ENCODE measurements at places on chromosomes 4 and X.
A peak's percentile ranks its signal among the peaks of the same experiment; 100 is the strongest.

- no peak for DNase-seq
Observed at GRCh38 chrX:87727620-87728019, 210.0 kb downstream of the KLHL4 start.

DNA sequence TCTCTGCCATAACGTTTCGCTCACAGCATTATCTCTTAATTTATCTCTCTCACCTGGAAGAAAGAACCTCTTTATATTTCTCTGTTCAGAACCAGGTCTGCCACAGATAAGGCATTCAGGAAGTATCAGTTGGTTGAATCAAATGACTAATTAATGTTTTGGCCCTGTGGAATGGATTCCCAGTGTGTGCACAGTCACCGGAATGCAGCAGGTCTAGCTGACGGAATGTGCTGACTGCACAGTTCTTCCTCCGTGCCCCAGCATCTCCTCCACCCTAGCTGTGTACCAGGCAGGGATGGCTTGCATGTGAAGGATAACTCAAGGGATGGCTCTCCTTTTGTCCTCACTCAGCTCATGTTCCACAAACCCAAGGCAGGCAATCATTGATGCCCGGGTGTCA is 141.8 kb upstream of the MSX1 start:
- DNase-seq, result no peak

DNA sequence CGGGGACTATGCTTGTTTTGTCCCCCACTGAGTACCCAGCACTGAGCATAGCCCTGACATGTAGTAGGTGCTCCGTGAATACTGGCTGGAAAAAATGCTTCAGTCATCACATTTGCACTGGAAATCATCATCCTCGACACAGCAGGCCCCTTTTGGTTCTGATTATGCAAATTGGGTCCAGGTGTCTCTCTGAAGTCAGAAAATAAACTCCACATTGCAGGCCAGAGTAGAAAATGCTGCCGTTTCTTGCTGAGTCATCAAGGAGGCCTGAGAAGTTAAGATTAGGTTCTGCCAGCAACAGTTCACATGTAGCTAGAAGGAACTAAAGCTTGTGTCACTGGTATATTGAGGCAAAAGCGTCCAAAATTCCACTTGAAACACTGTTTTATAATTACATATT is 15.0 kb upstream of the STK32B start:
- DNase-seq, result peak; percentile 34

- no peak for DNase-seq
Observed at GRCh38 chr4:2809610-2810180, 16.8 kb downstream of the SH3BP2 start.

DNA sequence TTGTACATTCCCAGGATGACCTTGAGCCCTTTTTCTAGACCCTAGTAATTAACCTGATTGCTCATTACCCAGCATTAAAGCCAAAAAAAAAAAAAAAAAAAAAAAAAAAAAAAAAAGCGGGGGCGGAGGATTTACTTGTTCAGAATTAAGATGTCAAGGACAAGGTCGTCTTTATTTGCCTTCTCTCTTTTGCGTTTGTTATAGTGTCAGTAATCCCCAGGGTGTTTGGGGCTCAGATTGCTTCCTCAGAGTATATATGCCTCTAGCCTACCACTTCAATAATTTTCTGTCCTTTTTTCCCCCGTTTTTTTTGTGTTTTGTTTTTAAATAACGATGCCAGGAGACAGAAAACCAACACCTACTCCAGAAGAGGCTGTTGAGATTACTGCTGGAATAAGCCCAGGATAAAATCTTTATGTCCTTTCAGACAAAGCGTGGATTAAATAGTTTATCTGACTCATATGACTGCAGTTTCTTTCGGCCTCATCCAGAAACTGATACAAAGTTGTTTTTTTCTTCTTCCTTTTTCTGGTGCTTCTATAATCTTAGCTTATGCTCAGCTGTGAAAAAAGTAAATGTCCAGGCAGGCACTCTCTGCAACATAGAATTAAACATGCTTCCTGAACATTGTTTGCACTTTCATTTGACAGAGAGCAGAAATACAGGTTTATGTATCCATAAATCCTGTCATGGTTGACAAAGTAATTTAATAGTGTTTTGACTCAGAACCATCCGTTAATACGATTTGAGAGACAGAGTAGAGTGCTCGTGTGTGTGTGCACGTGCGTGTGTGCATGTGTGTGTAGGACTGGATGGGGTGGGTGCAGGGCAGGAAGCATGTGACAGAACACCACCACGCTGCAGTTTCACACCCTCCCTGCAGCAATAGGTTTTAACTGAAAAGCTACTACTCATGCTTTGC is 138.6 kb downstream of the AFF1 start:
- no peak for DNase-seq

- DNase-seq, result no peak
Observed at GRCh38 chr4:184808713-184809050, 17.1 kb downstream of the ACSL1 start.

DNA sequence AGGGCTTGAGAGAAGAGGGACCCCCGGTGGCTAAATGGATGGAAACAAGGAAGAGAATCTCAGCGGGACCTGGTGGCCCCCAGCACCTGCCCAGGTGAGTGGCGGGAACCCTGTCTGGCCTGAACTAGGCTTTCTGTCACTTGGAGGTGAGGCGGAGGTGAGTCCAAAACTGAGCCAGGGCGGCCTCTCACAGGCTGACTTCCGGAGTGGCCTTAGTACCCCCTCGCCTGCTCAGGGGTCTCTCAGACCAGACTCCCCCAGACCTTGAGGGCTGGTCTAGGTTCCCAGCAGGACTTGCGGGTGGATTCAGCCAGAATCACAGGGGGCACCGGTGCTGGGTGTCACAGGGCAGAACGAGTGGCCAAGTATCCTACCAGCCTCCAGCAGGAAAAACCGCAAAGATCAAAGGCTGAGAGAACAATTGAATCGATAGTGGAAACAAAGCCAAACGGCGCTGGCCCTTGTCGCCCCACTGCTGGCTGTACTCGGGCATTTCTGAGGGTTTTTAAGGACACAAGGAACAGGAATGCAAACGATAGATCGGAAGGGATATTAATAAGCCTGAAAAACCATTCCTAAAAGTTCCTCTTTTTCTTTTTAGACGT is 67.8 kb downstream of the WFS1 start:
- no peak for DNase-seq

- DNase-seq, result no peak
Observed at GRCh38 chr4:11038926-11039325, 354.4 kb upstream of the CLNK start.

- no peak for DNase-seq
Observed at GRCh38 chr4:160848901-160849760, 1314.7 kb downstream of the FSTL5 start.

DNA sequence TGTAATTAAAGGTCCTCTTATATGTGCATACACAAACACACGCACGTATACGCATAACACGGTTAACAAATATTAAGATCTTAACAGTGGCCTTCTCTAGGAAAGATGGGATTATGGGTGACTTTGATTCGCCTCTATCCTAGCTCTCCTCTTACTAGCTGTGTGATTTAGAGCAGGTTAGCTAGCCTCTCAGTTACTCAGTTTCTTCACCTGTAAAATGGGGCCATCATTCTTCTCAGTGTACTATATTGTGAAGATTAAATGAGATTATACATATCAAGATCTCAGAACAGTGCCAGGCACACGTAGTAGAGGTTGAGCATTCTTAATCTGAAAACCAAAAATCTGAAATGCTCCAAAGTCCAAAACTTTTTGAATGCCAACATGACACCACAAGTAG is 159.3 kb downstream of the BCOR start:
- no peak for DNase-seq

GRCh38 chrX:132015875-132016274 is 7.2 kb upstream of the STK26 start:
- DNase-seq, result no peak

DNA sequence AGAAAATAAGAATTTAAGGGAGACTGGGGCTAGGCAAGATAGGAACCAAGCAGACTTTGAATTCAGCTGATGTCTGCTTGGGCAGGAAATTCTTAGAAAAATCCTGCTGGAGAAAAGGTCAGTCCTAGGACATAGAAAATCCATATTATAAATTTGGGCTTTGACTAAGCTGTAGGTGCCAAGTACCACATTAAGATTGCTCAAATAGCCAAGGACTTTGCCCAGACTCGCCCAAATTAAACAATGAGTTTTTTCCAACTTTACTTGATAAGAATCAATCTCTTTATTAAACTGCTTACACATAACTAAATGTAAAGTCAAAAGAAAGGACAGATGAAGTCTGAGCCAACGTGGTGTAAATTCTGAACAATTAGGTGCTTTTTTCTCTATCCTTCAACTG is 95.4 kb downstream of the FUNDC1 start:
- no peak for DNase-seq

GRCh38 chr4:108149588-108150380 is 18.9 kb downstream of the LEF1 start:
- DNase-seq, result no peak

- no peak for DNase-seq
Observed at GRCh38 chr4:40648742-40649281, 19.1 kb upstream of the RBM47 start.

- DNase-seq, result no peak
Observed at GRCh38 chr4:168528131-168528949, 31.5 kb downstream of the PALLD start.

GRCh38 chr4:9895333-9895705 is 113.9 kb downstream of the DRD5 start:
- no peak for DNase-seq

GRCh38 chrX:52507331-52507730 is 9.5 kb downstream of the XAGE1B start:
- DNase-seq, result no peak

GRCh38 chr4:186651624-186652023 is 72.0 kb downstream of the FAT1 start:
- no peak for DNase-seq

DNA sequence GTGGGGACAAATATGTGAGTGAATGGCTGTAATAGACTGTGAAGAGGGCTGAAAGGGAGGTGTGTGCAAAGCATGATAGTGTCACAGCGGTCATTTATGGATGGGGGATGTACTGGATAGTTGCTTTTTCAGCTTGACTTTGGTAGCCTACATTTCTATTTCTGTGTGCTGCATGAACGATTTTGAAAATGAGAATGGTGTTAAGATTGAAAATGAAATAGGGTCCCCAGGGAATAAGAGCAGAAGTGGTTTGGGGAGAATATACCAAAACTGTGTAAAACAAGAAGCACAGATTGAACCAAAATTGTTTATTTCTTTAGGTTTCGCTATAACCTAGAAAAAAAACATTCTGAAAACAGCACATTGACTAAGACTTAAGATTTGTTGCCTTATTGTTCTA is 58.8 kb upstream of the CLNK start:
- no peak for DNase-seq

- no peak for DNase-seq
Observed at GRCh38 chr4:7063362-7063761, 4.5 kb downstream of the GRPEL1 start.

DNA sequence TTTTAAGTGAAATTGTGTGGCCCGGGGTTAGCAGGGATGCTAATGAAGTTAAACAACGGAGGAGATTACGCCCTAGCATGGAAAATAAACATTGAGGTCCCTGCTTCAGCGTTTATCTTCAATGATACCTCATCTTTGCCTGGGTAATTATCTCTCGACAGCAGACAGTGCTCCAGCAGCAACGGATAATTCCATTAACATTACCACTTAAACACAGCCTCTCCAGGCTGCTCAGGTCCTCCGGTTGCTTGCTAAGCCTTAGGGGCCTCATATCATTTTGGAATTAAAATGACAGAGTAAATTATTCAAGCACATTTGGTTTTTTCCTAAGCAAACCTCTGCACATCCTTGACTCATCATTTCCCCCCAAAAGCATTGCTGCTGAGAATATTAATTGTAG is 281.5 kb upstream of the KLF3 start:
- DNase-seq, result no peak

GRCh38 chr4:78591404-78591803 is 39.8 kb downstream of the ANXA3 start:
- DNase-seq, result no peak

DNA sequence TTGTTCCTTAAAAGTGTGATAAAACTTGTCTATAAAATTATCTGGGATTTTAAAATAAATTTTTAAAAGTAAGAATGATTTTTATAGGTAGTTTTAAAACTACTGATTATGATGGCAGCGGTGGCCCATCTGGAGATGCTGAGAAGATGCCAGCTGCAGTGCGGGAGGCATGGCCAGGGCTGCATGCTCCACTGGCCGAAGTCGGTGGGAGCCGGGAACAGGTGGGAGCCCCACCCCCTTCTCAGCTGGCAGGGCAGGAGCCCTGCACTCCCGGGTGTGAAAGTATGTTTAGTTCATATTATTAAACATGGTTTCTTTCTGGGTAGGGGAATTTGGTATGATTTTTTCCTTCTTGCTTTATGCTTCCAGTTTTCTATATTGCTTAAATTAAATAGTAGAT is 63.8 kb downstream of the CORIN start:
- DNase-seq, result no peak

DNA sequence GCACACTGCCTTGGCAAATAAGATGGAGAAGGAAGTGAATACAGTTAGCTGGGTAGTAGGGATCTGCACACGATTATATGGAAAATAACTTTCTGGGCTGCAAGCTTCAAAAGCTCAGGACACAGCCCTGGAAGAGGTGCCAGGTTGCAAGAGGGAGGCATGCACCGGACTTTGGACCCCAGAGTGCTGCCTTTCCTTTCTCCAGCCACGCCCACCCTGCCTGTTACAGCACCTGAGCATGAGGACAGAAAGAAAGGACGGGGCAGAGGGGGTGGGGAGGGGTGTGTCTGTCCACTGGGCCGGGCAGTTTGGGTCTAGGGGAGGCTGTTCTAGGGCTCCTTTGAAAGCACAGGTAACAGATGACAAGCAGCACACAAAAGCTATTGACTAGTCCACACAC is 152.8 kb downstream of the ENPP6 start:
- no peak for DNase-seq

DNA sequence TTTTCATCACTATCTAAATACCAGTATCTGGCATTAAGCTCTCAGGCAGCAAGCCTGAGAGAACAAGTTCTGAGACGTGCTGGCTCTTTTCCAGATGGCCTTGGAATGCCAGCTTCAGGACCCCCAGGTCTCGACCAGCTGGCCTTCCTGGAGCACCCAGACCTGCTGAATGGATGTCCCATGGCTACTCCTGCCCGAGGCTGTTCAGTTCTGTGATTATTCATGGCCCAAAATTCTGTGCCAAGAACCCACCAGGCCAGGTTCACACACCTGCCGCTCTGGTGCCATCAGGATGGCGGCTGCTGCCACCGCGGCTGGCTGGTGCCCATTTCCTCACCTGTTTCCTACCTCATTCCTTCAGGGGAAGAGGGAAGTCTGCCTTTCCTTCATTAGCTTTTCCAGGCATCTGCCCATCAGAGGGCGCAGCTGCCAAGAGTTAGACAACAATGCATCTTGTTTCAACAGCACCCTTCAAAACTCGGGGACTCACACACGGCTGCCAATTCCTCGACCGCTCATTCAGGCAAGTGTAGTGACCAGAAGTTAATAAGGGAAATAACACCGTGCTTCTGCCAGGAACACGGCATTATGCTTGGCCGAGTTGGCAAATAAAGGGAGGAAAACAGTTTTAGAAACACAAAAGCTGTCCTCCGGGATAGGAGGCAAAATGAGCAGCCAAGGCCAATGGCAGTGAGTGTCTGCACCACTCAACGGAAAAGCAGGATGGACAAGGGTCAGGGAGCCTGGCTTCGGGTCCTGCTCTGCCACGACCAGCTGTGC is 173.8 kb downstream of the NSUN7 start:
- DNase-seq, result no peak
